ENCODE measurements at places on chromosomes 4 and X.
A peak's percentile ranks its signal among the peaks of the same experiment; 100 is the strongest.

- no peak for DNase-seq
Measured at GRCh38 chrX:132209527-132209926, 9.7 kb downstream of the RAP2C start.

- no peak for DNase-seq
Measured at GRCh38 chr4:18627447-18628005, 606.0 kb upstream of the LCORL start.

GRCh38 chr4:94650690-94651089, 107.1 kb upstream of the BMPR1B start:
- DNase-seq, result no peak

- no peak for DNase-seq
Measured at GRCh38 chr4:130545596-130545995, 1449.6 kb downstream of the C4orf33 start.

- no peak for DNase-seq
Measured at GRCh38 chr4:41307638-41308037, 50.9 kb downstream of the UCHL1 start.

DNA sequence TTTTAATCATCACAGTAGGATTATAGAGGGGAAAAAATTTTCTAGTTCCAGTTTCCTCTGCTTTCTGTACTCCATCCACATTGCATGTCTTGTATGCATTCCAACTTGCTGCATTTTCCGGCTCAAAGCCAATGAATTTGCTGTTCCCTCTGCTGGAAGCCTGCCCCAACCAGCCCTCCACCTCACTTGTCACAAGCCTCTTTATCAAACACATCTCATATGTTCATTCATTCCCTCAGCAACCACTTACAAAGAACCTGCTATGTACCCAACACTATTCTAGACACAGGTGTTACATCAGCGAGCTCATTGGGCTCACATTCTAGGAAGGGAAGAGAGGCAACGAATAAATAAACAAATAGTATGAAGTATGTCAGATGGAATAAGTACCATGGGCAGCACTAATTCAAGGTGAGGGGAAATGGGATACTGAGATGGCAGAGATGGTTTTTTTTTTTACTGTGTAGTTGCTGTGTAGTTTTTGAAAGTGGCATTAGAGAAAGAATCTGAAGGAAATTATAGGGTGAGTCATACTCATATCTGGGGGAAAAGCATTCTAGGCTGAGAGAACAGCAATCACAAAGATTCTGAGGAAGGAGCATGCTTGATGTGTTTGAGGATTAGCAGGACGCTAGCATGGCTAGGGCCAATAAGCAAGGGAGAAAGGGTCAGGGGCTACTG, 332.5 kb downstream of the PDGFC start:
- DNase-seq, result peak; percentile 89

- no peak for DNase-seq
Measured at GRCh38 chrX:20130357-20130756, 11.3 kb downstream of the EIF1AX start.

DNA sequence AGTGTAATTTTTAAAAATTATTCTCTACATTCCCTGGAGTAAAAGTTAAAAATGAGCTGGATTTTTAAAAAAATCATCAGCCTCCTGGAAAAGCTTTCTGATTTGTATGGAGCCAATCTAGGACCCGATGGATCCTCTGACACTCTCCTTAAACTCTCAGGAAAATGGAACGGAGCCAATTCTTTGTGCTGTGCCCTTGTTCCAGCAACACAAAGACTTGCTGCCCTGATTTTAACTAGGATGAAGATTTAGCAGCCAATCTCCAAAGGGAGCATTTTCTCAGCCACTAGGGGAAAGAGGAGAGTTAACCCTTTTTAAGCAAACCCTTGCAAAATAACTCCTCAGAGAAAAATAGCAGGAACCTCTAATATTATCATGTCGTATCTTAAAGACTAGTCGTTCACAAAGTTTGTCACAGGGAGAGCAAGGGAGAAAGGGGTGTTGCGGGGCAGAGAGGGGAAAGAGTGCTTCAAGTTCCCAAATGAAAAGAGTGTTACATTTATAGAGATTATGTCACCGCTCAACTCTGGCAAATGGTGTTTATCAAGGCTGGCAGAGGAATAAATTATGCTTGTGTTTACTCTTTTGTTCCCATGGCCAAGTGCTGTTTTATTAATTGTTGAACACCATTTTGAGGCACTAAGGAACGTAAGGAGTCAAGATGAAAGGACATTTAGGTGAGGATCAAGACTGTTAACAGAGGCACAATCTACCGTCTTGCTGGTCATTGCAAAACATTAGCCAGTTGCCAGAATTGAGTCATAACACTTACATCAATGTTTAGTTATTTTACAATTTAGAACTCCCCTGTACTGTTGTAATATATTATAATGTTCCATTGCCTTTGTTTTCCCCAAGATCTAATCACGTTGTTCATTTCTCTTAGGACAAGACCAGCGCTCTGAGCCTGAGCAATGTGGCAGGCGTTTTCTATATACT, 250.7 kb downstream of the THOC2 start:
- DNase-seq, result no peak

DNA sequence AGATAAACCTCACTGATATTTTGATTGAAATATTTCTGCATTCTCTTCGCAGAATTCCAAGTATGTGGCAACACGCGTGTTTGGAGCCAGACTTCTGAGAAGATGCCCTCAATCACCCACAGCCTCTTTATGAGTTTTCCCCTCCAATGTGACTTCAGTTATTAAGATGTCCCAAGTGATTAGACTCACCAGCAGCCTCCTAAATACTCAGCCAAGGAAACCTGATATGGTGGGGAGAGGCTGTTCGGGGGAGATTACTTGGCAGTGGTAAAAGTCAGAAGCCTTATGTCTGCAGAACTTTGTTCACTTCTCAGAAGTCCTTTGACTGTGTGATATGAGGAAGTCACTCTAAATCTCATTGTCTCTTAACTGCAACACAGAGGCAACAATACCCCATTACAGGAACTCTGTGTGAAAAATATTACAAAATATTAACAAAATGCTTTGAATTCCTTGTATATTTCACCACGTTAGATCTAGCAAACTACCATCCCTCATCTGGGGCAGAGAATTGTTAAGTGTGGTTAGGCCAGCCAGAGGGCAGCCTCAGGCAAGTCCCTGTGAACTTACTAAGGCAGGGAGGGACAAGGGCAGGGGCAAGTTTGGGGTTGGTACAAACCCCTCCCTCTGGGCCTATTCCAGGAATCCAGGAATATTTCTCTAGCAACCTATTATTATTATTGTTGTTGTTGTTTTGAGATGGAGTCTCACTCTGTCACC, 151.4 kb upstream of the USP9X start:
- peak; percentile 56 for DNase-seq

GRCh38 chr4:8908206-8908893, 36.7 kb upstream of the HMX1 start:
- no peak for DNase-seq

DNA sequence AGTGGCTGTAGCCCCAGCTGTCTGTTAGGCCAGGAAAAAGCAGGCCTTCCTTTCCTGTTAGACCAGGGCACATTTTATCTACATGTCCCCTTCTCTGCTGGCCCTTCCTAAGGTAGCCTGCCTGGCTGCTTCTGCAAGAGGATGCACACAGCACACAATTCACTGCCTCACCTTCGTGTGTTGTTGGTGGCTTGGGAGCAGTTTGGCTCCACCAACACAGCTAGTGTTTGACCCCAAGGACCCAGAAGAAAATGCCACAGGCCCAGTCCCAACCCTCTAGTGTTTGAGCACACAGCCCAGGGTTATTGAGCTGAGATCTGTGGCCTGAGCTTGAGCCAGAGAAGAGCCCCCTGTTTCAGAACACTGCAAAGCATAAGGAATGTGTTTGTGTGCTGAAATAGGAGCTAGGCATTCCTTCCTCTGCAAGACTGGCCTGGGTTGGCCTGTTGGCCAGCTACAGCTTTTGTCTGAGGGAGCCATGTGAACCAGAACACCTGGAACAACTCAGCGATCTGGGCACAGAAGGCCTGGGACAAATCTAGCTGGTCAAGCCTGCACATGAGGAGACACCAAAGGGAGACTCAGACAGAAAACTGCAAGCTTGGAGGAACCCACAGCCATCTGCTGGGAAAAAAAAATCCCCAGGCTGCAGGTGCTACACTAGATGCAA, 26.4 kb downstream of the MAGEE1 start:
- no peak for DNase-seq

DNA sequence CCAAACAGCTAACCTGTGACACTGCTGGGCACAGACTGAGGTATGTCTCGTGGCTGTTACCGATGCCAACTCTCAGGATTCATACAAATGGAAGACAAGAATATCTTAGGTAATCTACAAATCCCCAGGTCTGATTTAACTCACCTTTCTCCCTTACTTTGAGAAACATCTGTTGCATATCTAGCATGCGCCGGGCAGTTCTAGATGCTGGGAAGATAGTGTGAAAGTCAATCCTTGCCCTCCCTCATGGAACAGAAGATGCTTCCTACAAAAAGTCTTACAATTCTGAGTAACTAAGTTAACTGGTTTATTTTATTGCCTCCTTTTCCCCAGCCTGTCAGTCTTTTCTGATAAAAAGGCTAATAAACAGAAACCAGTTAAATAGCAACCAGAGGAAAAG, 212.2 kb upstream of the FAT1 start:
- DNase-seq, result no peak

DNA sequence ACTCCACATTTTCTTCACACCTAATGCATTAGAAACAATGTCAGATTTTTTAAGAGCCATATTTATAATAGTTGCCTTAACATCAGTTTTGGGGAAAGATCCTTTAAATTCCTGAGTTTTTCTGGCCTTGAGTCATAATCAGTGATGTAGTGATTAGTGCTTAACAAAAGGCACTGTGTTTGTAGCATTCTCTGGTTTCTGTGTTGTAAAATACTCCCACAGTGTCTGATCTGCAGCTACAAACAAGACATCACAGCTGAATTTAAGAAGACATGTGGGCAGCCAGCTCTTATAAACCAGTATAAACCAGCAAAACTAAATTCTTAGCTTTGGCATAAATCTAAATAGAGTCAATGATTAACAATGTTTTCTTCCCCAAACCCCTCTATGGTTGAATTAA, 233.8 kb downstream of the FSTL5 start:
- DNase-seq, result peak; percentile 82

Data from retinal pigment epithelial cell (primary cell).